Neural progenitor cell (in vitro differentiated cells): ENCODE measurements at places on chromosomes 2 and 18. TPM values are rescaled to one million over a fixed set of nuclear protein-coding genes. Genes with fewer than 3 reads are reported as not detected.
A peak's percentile ranks its signal among the peaks of the same experiment; 100 is the strongest.

DNA sequence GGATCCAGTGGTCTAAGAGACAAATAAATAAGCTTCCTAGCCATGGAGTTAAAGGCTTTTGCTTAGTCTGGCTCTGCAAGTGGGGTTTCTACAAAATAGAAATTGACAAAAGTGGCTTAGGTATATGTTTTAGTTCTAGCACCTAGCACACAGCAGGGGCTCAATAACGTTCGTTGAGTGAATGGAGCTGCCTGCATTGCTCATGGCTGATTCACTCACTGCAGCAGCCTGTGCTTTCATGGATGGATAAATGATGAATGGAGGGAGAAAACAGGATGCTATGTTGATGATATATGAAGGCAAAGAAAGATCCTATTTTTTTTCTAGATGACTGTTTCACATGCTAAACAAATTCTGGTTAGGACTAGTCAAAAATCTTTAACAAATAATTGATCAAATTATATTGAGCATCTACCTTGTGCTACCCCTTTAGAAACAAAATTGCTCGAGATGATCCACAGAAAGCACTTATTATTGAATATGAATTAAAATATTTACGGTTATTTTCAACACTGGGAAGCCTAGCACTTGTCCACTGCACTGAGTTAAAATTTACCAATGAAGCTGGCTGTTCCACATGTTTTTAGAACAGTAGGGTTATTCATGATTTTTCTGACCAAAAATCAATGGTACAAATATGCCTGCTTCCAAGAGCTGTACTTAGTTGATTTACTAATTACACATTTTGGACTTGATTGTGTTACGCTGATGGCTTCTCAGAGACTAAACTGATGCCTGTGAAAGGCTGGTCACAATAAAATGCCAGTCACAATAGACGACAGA is 39.6 kb downstream of the HDHD2 start:
- no peak for DNase-seq

DNA sequence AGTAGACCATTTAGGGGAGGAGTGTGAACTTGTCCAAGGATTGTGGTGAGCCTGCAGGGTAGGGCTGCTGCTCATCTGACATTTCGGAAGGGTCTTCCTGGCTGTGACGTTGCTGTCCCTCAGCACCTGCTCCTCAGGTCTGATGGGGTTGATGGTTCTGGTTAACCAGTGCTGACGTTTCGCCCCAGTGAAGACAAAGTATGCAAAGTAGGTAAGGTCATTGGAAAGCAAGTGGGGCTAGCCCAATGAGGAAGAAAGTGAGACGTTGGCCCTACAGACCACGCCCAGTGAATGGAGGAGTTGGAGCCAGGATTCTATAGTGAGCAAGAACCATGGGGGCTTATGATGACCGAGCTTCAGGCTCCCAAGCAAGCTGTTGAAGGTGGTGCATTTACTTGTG is 33.4 kb upstream of the ZNF396 start:
- DNase-seq, result no peak

CNTNAP5 gene
- total RNA-seq, result 0.19 TPM in 1 of 2 replicates, not detected in the other

DNA sequence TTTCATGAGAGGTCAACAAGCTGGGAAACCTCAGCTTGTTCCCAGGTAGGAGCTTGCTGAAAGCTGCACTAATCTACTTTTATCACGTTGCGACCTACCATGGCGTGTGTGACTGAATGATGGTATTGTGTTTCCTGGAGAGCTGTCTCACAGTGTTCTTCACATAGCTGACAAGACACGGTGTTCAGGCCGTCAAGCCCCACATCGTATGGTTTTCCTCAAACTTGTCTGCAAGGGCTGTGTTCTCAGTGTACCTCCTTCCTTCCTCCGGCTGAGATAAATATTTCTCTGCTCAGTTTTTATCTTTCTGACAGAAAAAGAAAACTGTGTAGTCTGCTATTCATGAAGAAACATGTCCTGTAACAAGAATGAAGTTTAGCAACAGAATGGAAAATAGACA is 244.8 kb downstream of the DCDC2C start:
- no peak for DNase-seq

- DNase-seq, result no peak
These were observed 75.1 kb downstream of the DCC start for GRCh38 chr18:52415131-52415530.

GRCh38 chr2:56211048-56211447 is 27.3 kb downstream of the CCDC85A start:
- DNase-seq, result no peak

DNA sequence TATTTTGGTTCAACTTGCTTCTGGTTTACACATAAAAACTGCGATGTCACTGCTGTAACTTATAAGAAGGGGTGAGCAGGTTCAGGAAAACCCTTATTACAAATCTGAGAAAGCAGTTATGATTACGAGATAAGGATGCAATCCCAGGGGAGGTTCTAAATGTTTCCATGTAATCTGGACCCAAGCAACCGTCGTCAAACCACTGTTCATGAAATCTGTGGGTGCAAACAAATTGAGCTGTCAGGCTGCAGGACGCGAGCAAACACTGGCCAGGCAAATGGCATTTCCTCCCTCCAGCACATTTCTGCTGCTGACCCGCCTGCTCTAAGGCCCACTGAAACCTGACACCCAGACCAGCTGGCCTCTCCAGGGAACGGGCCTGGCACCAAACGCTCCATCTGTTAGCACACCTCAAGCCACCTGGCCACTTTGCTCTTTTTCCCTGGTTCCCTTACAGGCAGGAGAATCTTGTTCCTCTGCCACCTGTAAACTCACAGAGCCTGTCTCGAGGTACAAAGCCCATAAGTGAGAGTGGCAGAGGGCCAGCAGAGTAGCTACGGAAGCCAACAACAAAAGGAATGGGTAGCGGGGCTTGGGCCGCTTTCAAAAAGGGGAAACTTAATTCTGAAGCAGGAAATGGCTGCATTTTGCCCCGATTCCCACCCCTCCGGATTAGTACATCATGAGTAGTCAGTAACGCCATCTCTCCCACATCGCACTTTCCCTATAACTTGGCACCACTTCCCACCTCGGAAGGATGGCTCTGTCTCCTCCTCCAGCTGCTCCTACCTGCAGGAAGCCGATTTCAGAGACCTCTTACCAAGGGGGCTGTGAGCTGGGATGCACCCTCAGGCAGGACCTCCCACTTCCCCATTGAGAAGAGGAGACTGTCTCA is 26.5 kb downstream of the CRACDL start:
- peak; percentile 79 for DNase-seq

- DNase-seq, result no peak
These were observed 169.4 kb downstream of the GALNT1 start for GRCh38 chr18:35750929-35751328.

KCMF1 gene
- total RNA-seq, result 74.0 and 99.7 TPM in 2 replicates

DNA sequence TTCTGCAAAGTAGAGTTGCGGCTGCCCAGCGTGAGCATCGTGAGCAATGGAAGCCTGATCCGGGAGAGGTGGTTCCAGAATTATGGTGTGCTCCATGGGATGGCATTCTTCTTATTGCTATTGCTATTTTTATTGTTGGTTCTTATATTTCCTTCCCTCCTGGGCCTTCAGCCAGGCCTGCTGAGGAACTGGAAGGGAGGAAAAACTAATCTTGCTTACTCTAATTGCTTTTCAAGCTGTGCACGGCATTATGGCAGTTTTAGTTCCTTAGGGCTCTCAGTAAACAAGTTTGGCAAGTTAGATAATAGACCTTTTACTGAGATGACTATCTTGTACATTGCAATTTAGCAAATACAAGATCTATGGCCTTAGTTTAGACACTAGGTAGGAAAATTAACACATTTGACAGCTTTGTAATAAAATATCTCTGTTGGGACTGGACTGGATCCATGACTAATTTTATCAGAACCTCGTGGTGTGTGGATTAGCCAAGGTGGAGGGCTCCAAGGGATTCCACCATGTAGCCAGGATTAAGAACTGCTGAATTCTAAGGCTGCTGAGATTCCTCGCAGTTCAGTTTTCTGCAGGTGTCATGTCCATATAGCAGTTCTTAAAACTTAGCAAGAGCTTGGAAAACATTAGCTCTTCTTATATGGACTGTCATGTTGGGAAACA is 6.0 kb downstream of the RSAD2 start:
- DNase-seq, result no peak

- no peak for DNase-seq
These were observed 31.9 kb upstream of the SLC35G4 start for GRCh38 chr18:11577271-11578112.

GRCh38 chr2:122748552-122749011 is 993.1 kb downstream of the TSN start:
- peak; percentile 28 for DNase-seq

CTAGE1 gene
- total RNA-seq, result not detected in 2 replicates

RESP18 gene
- not detected in 2 replicates for total RNA-seq

- no peak for DNase-seq
These were observed 88.3 kb downstream of the KCNS3 start for GRCh38 chr2:17966798-17967197.
